Psoas muscle (tissue), 8 donors: ENCODE measurements at places on chromosomes 1 and 21.
A peak's percentile ranks its signal among the peaks of the same experiment; 100 is the strongest.

DNA sequence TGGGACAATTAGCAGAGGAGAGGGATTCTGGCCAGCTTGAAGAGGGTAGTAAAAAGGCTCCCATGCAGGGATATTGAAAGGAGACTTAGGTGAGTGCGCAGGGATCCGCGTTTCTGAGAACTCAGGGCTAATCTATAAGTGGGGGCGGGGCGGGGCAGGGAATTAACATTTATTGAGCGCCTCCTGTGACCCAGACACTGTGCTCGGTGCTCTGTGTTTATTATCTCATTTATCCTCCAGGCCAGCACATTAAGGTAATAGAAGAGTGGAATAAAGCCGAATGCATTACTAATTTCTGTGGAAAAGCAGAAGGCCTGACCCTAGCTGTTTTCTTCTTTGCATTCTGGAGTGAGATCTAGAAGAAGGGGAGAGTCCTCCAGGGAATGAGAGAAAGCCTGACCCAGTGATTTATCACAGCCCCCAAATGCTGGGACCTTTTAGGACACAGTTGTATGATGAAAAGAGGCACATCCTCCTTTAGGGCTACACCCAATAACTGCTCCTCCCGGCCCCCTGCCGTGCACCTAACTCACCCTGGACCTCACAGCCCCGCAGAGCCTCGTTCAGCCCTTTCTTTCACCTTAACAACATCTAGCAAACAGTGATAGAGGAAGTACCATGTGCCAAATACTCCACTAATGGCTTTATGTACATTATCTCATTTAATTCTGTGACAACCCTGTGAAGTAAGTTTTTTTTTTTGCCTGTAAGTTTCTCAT is 317.6 kb downstream of the PBX1 start:
- DNase-seq: no peak

GRCh38 chr1:150560011-150560438 is 10.8 kb downstream of the ADAMTSL4 start:
- DNase-seq: peak; percentile 89

DNA sequence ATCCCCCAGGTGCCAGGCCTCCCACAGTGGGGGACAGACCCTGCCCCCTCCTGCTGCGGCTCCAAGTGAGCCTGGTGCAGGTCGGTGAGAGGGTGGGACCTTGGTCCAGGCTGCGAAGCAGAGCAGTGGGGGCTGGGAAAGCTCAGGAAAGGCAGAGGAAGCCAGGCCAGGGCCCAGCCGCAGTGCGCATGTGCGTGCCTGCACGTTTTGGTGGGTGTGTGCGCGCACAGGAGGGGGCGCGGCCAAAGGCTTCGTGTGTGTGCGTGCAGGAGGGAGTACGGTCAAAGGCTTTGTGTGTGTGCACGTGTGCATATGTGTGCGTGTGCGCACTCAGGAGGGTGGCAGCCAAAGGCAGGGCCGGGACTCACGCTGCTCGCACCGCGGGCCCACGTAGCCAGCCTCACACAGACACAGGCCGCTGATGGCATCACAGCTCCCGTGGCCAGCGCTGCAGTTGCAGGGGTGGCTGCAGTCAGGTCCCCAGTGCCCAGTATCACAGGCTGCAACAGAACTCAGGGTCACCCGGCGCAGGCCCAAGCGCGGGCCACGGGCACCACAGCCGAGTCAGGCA is 45.9 kb downstream of the ARHGEF16 start:
- DNase-seq: no peak

DNA sequence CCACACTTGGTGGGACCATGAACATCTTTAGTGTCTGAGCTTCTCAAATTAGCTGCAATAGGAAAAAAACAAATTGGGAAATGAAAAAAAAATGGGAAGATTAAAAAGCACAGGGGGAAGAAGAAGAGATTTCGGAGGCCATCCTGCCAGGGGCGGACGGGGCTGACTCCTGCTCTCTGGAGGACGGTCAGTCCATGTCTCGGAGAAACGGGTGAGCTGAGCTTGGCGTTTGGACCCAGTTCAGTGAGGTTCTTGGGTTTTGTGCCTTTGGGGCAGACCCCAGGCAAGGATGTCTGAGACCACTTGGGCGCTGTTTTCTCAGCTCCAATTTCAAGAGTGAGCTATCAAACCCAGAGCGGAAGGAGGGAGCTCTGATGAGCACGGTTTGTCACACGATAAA is 123.9 kb downstream of the PRDM2 start:
- no peak for DNase-seq

GRCh38 chr21:33451634-33452071 is 28.1 kb downstream of the TMEM50B start:
- DNase-seq: no peak

DNA sequence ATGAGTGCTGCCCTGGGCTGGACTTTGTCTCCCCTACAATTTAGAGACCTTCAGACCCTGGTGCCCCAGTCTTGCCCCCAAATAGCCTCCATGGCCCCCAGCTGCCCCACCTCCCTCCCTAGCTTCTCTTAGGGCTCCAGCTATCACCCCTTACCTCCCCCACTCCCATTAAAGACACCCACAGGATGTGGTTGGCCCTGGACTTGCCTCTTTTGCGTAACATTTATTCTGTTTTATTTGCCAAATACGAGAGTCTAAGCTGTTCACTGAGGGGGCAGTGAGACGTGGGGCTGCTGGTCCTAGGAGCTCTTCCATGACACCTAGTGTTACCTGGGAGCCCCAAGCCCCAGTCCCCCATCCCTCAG is 4.5 kb downstream of the ZC3H12A start:
- no peak for DNase-seq

GRCh38 chr1:112923959-112924349 is 32.0 kb downstream of the SLC16A1 start:
- no peak for DNase-seq

GRCh38 chr1:245290836-245291235 is 136.1 kb downstream of the KIF26B start:
- DNase-seq: no peak
